ENCODE measurements at places on chromosomes 11 and 22.

GRCh38 chr22:46238541-46238940, 11.6 kb downstream of the CDPF1 start:
- no peak for DNase-seq

DNA sequence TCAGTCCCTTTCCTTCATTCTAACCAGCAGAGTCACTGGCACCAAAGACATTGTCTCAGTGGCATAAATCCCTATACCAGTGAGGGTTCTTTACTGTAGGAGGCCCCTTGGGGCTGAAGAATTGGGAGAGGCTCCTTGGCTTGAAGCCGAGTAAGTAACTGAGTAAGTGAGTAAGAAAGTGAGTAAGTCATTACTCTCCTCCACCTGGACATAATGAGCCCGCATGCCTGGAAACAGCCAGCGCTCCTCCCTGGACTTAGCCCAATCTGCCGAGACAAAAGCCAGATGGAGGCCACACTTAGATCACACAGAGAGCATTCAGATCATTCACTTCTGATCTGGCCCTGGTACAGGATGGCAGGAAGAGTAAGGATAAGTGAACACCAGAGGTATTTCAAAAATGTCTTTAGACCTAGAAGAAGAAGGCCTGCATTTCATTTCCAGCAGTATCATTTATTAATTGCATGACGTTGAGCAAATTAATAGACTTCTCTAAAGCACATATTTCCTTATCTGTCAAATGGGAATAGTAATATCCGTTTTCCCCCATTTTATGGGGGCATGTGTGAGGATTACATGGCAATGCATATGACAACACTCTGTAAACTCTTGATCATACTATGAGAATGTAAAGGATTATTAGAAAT, 8.2 kb upstream of the MICAL3 start:
- DNase-seq, result no peak

- no peak for DNase-seq
Observed at GRCh38 chr11:44398266-44399030, 88.5 kb upstream of the ALX4 start.

DNA sequence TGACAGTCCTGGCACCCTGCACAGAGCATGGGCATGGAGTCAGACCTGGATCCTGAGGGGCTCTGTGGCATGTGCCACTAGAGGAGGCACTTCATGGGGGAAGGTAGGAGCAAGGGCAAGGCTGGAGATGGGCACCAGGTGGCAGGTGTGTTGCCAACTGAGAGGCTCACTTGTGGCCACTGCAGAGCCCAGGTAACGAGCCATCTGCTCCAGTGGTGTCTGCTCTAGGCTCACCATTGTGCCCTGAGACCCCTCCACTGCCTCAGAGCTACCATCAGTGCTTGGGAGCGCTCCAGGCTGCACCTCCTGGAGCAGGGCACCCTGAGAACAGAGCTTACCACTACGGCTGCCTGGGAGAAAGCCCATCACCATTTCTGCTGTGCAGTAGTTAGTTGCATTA, 1.3 kb upstream of the ZDHHC8 start:
- DNase-seq, result no peak

DNA sequence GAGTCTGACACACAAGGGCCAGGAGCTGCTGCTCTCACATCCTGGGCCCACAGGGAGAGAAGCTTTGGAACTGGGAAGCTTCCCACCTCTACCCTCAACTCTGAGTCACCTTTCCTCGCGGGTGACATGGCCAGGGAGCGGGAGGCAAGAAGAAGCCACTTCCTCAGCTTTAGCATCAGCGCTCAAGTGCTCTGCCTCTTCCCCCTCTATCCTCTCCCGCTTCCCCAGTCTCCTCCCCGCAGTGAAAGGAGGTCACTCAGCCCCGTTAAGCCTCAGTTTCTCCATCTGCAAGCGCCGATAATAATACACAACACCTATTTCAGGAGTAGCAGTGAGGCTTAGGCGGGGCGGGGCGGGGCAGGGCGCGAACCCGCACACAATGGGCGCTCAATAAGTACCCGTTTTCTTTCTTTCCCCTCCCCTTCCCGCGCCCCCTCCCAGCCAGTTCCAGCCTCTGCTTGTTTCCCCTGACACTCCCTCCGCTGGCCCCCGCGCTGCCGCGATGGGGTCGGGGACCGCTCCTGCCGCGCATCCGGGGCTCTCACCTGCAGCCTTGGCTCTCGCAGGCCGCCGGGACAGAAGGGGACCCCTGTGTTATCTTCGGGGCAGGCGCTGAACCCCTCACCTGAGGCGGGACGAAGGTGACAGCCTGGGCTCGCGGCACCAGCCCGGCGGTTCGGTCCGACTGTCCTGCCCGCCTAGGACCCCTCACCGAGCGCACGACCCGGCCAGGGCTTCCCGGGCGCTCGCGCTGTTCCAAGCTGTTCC, 892 bp downstream of the GDPD5 start:
- peak; percentile 53 for DNase-seq

DNA sequence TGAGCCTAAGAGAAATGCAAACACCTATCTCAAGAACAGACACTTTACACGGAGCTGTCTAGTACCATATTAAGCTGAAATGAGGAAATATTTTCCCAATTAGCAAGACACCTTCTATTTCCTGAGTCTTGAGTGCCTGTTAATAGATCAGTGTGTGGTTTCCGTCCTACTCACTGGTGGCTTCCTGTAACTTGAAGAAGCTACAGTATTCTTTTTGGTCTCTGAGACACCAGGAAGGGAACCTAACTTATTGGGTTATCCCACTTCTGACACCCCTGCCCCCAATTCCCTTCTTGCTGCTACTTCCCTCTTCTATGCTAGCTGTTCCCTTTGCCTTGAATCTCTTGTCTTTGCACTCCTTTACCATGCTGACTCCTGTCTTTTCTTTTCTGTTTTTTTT, 92.7 kb downstream of the FDX1 start:
- no peak for DNase-seq
